Naive thymus-derived CD4-positive, alpha-beta T cell (primary cell): ENCODE measurements at places on chromosomes 4 and X. TPM values are rescaled to one million over a fixed set of nuclear protein-coding genes. Genes with fewer than 3 reads are reported as not detected.

SOWAHD gene
- total RNA-seq = 1.3 TPM

EDA gene
- 2.7 TPM for total RNA-seq

CWH43 gene
- not detected in 2 replicates for total RNA-seq

CLIC2 gene
- 1.7 TPM for total RNA-seq

CXorf65 gene
- total RNA-seq = 26.5 and 32.3 TPM in 2 replicates

SERTM2 gene
- total RNA-seq = not detected in 2 replicates

TMEM35A gene
- total RNA-seq = not detected

PDCL2 gene
- not detected for total RNA-seq

C4orf54 gene
- not detected for total RNA-seq

TMEM165 gene
- total RNA-seq = 53.1 TPM

DUSP21 gene
- total RNA-seq = not detected in 2 replicates

SSX2B gene
- not detected for total RNA-seq

MAGEC3 gene
- not detected in 2 replicates for total RNA-seq

CSAG2 gene
- not detected in 2 replicates for total RNA-seq

PHOX2B gene
- not detected for total RNA-seq

PNMA5 gene
- 0.25 and 0.31 TPM in 2 replicates for total RNA-seq

KDR gene
- not detected for total RNA-seq

DDX53 gene
- not detected for total RNA-seq

HNRNPD gene
- total RNA-seq = 225 TPM

STOX2 gene
- total RNA-seq = not detected

C4orf46 gene
- 15.4 and 16.1 TPM in 2 replicates for total RNA-seq

GAGE2A gene
- total RNA-seq = not detected

SRPX gene
- total RNA-seq = not detected

SUPT20HL1 gene
- total RNA-seq = not detected in 2 replicates

MAGEA11 gene
- not detected for total RNA-seq

FAM9B gene
- not detected for total RNA-seq

PAGE1 gene
- total RNA-seq = not detected

CTAG1B gene
- total RNA-seq = not detected

IL9R gene
- not detected for total RNA-seq

SSX4 gene
- total RNA-seq = not detected

UGT2B11 gene
- not detected for total RNA-seq

TSPAN6 gene
- not detected in 2 replicates for total RNA-seq

MAOA gene
- not detected for total RNA-seq

PRDM8 gene
- 11.2 TPM for total RNA-seq

ANKRD50 gene
- 0.53 TPM for total RNA-seq

XPNPEP2 gene
- 0.29 TPM for total RNA-seq

FAM199X gene
- total RNA-seq = 20.4 TPM

TEC gene
- total RNA-seq = 1.9 and 2.1 TPM in 2 replicates

RHOXF2B gene
- not detected for total RNA-seq

OTUD6A gene
- not detected in 2 replicates for total RNA-seq

UGT2B17 gene
- not detected for total RNA-seq

GPC3 gene
- 0.42 TPM for total RNA-seq

CCNA2 gene
- 0.56 TPM for total RNA-seq

HTN1 gene
- total RNA-seq = not detected

CXCL10 gene
- not detected for total RNA-seq

CENPVL2 gene
- total RNA-seq = not detected

RAB40A gene
- total RNA-seq = 0.17 and 0.28 TPM in 2 replicates

PSAPL1 gene
- not detected for total RNA-seq

CT45A3 gene
- total RNA-seq = not detected

UTP3 gene
- total RNA-seq = 18.0 TPM

PHKA1 gene
- total RNA-seq = 0.57 TPM

RTL3 gene
- not detected for total RNA-seq
